ENCODE measurements at places on chromosomes 3 and 15.

DNA sequence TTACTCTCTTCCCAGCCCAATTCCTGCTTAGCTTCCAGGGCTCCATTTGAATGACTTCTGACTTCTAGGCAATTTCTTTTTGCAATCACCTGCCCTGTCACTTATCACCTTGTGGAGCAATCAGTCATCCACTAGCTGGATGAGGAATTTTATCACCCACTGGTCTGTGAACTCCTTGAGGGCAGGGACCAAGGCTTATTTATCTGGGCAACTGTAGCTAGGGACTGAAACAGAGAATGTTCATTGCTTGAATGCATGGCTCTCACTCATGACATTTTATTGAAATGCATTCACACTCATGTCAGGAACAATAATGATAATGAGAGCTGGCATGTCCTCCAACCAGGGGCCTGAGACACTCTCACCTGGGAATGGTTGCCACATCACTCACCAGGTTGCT, 15.5 kb downstream of the TNFAIP8L3 start:
- DNase-seq = no peak

DNA sequence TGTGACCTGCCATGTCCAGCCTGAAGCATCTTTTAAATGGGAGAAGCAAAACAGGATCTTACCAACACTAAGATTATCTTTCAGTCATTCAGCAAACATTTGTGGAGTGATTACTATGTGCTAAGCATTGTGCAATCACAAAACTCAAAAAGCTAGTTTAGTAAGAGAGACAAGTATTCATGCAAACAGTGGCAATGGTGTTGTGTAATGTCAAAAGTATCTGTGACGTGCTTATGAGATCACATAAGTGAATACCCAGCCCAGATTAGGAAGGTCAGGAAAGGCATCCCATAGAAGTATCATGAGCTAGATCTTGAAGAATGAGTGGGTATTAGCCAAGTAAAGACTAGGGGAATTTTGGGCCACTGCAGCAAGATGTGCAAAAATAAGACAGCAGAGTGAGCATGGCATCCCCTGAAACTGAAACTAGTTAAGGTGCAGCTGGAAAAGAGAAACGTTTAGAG, 32.1 kb downstream of the SEC62 start:
- no peak for DNase-seq

- DNase-seq = no peak
Observed at GRCh38 chr15:80982205-80982604, 7.4 kb downstream of the MESD start.

DNA sequence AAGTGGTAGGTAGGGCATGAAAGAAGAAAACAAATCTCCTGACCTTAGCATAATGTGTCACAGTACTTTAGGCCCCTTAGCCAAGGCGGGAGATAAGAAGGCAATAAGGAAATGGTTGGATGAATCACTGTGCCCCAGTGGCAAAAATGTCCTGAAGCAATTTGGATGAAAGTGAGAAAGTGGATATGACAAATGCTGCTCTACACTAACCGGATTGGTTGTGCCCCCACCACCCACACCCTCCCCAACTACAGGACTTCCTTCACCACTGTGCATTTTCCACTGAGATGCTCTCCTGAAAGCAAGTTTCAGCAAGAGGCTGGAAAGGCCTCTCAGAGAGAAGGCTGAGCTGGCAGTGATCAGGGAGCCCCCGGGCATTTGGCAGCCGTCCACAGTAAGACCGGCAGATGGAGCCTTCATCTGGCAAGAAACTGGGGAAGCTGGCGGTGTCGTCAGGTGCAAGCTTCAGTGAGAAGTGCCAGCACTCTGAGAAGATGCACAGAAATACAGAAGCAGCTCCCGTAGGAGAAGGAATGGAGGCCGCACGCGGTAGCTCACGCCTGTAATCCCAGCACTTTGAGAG, 63.8 kb downstream of the ATP1B3 start:
- DNase-seq = no peak

DNA sequence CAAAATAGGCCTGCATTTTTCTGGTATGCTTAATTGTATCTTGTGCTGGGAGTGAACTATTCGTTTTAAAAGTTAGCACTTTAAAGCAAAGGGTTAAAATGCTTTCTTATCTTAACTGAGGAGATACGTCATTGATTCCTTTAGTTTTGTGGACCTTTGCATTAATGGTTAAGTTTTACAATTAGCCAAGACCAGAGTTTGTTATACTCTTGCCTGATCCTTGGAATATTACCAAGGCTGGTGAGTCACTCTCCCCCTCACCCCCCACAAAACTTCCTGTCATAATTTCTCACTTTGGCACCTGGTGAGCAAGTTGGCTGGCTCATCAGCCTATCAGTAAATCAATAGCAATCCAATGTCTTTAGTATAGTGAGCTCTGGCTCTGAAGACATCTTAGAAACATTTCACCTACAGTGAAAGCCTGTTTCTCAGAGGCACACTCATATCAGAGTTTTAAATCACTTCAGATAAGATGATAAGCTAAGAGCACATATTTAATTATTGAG, 26.7 kb downstream of the SLC2A2 start:
- DNase-seq = no peak

GRCh38 chr15:30065025-30065801, 17.5 kb upstream of the GOLGA8J start:
- DNase-seq = no peak

- DNase-seq = no peak
Observed at GRCh38 chr15:65156692-65157091, 23.1 kb upstream of the PDCD7 start.

GRCh38 chr3:67540198-67540894, 114.1 kb downstream of the SUCLG2 start:
- DNase-seq = no peak

DNA sequence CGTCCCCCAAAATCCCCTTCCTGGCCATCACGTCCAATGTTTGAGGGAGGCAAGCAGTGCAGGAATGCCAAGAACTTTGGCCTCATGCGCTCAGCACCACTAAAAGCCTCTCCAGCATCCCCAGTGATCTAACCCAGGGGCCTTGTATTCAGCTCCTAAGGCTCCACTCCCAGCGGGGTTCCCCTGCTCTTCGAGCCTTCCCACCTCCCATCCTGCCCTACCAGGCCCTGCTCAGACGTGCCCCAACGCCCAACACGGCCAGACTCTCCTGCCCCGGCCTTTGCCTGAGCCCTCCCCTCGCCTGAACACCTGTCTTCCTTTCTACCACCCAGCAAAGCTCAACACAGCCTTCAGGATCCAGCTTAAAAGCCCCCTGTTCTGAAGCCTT, 30.5 kb downstream of the PLXND1 start:
- DNase-seq = no peak

GRCh38 chr15:101362359-101362758, 67.3 kb upstream of the SNRPA1 start:
- no peak for DNase-seq

DNA sequence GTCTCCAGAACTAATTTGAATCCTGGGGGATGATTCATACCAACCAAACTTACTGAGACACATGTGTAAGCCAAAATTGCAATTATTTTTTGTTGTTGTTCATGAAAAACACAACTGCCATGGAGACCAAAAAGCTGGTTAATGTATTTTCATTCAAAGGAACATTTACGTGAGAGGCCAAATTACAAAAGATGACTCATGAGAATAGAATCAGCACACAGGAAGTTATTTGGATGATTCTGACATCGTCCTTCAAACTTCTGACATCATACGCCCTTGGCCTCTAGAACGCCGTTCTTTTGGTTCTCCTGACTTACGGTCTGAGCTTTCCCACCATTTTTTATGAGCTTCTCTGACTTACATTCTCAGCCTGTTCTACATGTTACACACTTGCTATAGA, 3.0 kb upstream of the ZNF280D start:
- DNase-seq = no peak

- no peak for DNase-seq
Observed at GRCh38 chr3:108088146-108088545, 2.7 kb downstream of the CD47 start.

- no peak for DNase-seq
Observed at GRCh38 chr3:187403768-187404288, 35.6 kb downstream of the RTP4 start.
